COR-L47 (cell line): ENCODE measurements at places on chromosomes 1 and 21.
A peak's percentile ranks its signal among the peaks of the same experiment; 100 is the strongest.

DNA sequence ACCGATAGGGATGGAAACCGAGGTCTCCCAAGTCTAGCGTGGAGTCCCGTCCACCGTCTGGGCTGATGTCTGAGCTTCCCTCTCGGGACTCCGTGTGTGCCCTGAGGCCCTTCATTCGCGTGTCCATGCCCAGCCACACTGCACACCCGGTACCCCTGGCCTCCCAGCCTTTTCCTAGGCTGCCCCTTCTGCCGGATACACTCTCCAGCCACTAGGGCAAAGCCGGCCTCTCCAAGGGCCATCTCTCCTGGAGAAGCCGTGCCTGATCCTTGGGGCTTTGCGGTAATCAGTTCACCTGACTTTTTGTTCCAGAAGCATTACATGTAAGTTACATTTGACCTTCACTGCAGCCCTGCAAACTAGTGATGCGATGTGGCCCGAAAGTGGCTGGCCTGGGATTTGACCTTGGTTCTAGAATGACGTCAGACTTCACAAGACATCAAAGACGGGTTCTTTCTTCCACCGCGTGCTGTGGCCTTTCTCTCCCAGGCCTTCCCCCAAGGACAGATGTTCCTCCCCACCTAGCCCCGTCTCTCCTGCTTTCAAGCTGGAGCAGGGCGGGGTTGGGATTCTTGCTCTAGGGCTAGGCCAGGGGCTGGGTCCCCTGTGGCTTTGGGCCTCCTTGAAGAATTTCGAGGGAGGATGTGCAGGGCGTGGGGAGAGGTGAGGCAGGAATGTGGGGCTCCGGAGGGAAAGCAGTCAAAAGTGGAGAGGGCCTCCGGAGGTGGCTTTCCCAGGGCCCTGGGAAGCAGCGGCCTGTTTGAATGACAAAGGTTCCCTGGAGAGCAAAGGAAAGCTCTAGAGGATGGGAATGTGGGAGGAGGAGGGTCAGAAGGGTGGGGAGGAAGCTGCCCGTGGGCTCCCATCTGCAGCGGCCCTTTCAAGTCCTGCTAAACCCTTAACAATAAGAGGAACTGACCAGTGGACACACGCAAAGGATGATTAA is 49.7 kb upstream of the SLC2A1 start:
- no peak for DNase-seq

GRCh38 chr1:22284906-22285548 is 142.1 kb upstream of the WNT4 start:
- DNase-seq: no peak

DNA sequence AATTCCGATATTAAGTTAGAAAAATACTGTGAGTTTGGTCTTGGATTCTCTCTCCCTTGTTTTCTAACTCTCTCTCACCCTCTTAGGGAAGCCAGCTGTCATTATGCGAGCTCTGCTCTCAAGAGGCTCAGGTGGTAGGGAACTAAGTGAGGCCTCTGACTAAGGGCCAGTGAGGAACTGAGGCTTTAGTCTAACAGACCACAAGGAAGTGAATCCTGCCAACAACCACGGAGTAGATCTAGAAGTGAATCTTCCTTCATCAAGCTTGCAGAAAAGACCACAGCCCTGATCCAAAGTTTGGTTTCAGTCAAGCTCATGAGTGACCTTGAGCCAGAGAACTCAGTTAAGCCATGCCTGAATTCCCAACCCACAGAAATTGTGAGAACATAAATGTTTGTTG is 180.1 kb upstream of the PRMT6 start:
- no peak for DNase-seq

- no peak for DNase-seq
These were observed 29.1 kb upstream of the SRP9 start for GRCh38 chr1:225748529-225748928.

DNA sequence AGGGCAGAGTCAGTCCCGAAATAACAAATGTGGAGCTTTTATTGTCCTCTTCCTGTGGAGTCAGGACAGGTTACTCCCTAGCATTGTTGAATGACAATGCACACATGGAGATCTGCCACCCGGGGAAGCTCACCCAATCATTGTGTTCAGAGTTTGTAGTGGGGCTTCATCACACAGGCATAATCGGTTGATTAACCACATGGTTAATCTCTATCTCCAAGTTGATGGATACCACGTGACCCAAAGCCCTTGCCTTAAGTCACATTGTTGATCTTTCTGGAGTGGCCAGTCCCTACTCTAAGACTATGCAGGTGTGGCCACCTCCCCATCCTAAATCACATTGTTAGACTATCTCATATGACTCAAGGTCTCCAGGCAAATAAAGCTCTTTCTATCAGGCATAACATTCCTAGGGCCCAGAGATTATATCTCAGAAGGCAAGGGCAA is 2.6 kb upstream of the C1orf141 start:
- DNase-seq: no peak

DNA sequence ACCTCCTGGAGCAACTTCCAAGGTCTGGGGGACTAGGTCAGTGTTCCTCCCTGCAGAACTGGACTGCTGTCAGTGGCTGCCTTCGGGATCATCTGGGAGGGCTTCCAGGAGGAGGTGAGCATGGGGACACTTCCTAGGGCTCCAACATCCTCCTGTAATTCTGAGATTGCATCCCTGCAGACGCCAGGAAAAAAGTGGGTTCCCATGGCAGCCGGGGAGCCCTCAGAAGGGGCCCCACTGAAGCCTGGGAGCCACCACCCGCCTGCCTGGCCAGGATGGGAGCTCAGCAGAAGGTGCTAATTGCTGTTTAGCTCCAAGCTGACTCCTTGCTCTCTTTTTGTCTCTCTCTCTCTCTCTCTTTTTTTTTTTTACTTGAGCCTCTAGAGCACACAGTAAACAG is 16.1 kb upstream of the ARF1 start:
- no peak for DNase-seq

GRCh38 chr1:147849098-147849895 is 53.3 kb upstream of the GJA8 start:
- no peak for DNase-seq

DNA sequence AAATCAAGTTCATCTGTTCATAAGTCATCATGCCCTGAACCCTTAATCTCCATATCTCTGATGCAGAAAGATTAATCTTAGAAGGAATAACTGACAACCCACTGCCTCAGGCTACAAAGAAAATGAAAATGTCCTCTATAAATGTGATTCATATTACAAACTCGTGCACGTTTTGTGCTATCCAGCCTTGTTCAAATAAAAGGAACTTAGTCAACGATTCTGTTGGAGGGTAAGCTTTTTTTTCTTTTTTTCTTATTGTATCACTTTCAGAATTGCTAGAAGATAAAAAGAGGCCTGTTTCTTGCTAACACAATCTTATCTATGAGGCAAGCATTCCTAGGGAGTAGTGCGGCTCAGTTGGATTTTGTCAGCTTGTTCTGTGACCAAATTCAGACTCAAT is 228.4 kb downstream of the TM2D1 start:
- no peak for DNase-seq

GRCh38 chr1:227903061-227903521 is 44.6 kb downstream of the WNT9A start:
- DNase-seq: no peak

DNA sequence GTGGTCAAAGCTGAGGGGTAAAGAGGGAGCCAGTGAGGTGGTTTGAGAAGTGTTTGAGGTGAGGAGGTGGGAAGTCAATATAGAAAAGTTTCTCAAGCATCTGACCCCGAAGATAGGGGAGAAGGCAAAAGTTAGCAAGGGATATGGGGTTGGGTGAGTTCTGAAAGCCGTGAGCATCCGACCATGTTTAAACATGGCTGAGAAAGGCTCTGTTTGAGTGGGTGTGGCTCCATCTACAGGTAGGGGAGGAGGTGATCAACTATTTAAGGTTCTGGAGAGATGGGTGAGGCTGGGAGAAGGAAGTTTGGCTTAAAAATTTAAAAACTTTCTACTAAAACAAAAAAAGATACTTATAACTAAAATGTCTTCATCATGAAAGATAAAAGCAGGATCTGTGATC is 273.8 kb downstream of the KCNJ6 start:
- peak; percentile 17 for DNase-seq

- no peak for DNase-seq
These were observed 62.0 kb downstream of the TNN start for GRCh38 chr1:175129644-175129996.

GRCh38 chr1:184497959-184498723 is 111.3 kb downstream of the C1orf21 start:
- no peak for DNase-seq

DNA sequence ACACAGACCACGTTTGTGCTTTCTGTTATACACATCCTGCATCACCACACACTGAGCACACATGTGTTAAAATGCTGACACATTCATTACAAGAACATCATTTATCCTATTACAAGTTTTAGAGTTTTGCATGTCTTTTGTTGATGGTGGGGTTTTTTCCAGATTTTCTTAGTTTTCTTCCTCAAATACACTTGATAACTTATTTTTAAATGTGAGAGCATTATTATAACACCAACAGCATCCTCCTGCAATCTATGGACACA is 67.3 kb downstream of the TGFBR3 start:
- no peak for DNase-seq

DNA sequence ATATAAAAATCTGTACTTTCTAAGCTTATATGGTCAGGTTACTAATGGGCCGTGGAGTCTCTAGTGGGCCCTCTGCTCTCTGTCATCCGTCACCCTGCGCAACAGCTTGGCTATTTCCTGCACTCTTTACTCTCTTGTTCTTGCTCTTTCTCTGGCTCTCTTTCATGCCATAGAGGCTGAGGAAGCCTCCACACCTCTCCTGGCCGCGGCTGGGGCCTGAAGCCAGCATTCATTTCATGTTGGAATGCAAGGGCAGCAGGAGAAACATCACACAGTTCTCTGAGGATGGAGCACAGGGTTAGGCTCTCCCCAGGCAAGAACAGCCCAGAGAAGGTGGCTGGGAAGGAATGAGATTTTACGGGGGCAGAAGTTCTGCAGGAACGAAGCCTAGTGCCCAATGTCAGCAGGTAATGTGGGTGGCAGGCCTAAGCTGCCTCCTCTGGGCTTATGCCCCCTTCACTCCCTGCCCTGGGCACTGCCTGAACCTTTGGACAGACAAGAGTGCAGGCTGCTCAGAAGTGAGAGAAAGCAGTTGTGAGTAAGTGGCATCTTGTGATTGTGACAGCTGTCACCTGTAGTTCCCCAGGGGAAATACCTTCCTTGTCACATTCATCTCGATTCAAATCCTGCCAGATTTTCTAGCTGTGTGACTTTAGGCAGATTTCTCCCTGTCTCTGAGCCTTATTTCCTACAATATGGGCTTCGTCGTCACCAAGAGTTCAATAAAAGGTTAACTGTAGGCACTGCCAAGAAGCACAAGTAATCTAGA is 3.6 kb upstream of the FHAD1 start:
- no peak for DNase-seq

DNA sequence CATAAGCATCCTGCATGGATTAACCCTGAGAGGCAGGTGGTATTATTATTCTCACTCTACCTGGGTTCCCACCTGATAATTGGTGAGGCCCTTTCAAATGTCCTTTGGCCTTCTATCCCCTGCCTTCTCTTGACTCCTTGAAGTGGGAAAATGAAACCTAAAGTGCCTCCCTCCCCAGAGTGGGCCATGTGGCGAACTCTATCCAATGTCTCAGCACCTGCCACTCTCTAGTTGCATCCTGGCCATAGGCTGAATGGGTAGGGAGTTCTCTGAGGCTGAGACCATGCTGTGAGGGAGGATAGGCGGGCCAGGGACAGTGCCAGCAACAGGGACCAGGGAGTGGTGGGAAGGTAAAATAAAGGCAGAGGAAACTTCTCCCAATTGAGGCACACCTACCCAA is 35.3 kb downstream of the ELF3 start:
- peak; percentile 56 for DNase-seq

GRCh38 chr1:117630423-117630998 is 24.7 kb downstream of the TENT5C start:
- DNase-seq: no peak
